NCI-H774 (cell line): ENCODE measurements at places on chromosomes 5 and 9.
A peak's percentile ranks its signal among the peaks of the same experiment; 100 is the strongest.

DNA sequence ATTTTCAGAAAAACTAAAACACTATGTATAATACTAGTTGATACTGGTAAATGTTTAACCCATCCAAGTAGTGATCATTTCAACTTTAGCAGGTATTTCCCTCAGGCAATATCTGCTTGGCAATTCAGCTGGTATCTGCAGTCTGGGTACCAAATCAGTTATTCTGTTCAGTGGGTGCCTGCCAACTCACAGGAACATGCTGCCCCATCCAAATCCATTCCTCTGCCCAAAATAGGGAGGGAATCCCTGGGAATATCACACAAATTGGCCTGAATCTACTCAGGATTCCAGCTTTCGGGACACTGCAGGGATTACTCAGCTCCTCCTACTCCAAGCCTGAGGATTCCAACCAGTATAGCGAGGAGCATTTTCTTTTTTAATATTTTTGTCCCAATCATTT, 61.7 kb upstream of the PDE4D start:
- no peak for DNase-seq

DNA sequence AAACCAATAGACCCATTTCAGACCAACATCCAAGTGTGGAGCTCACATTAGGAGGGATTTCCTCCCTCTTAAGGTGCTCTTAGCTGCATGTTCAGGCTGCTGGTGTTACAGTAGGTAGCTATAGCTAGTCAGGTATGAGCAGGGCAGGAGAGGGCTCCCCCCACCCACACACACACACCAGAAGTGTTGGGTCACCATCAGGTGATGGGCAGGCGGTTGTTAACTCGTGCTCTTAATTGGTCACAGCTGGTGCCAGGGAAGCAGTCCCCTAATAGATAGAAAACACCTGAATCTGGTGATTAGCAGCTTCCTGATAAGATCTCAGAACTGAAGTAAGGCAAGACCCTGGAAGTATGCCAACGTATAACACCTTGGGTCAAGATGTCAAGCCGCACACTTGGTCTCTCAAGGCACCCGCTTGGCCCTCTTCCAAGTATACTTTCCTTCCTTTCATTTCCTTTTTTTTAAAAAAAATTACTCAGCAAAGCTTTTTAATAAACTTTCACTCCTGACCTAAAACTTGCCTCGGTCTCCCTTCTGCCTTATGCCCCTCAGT, 532.4 kb downstream of the DNAH5 start:
- no peak for DNase-seq

GRCh38 chr5:147968855-147969254, 62.5 kb upstream of the C5orf46 start:
- DNase-seq, result no peak

GRCh38 chr9:123359106-123359505, 3.1 kb downstream of the CRB2 start:
- no peak for DNase-seq

DNA sequence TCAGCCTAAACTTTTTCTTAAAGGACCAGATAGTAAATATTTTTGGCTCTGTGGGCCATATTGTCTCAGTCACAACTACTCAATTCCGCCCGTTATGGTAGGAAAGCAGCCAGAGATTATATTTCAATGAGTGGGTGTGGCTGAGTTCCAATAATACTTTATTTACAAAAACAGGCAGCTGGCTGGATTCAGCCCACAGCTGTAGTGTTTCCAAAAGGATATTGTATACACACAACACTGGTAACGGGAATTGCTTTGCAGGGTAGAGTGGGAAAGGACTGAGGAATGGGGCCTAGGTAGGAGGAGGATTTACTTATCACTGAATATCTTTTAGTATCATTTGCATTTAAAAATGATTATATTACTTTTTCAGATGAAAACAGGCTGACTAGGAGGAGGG, 21.0 kb downstream of the GCNT4 start:
- DNase-seq, result no peak

GRCh38 chr5:149632311-149633251, 51.3 kb downstream of the ARHGEF37 start:
- DNase-seq, result no peak

- DNase-seq, result peak; percentile 51
Measured at GRCh38 chr9:4984171-4984620, 876 bp upstream of the JAK2 start.

- DNase-seq, result no peak
Measured at GRCh38 chr9:125180876-125181275, 8.7 kb downstream of the PPP6C start.

DNA sequence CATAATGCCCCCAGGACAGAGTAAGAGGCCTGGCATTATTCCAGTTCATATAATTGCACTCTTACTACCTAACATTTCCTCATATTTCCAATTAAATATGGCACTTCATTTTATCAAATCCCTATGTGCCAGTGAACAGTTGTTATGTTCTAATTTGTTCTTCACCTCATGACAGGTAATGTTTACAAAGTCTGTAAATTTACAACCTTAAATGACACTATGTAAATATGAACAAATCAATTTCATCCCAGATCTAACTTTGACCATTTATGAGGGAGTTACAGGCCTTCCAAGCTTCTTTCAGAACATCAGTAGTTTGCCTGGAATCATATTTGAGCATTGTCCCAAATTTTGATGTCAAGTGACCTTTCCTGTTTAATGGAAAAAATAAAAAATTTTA, 592.6 kb upstream of the CDH6 start:
- DNase-seq, result no peak

GRCh38 chr9:6931913-6932312, 174.1 kb downstream of the KDM4C start:
- no peak for DNase-seq

DNA sequence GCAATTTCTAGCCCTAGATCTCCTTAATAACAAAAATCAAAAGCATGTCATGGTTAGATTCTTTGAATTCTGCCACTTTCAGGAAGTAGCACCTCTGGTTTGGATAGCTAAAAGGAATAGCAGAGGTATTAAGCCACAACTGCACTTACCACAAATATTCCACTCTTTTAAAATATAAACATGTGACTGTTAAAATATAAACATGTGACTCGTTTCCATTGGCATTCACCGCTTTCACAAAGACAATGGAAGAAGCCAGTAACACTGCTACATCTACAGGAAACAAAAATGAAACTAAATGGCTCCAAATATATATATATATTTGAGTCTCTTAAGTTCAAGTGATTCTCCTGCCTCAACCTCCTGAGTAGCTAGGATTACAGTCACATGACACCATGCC, 222.9 kb downstream of the ARL15 start:
- no peak for DNase-seq

- DNase-seq, result no peak
Measured at GRCh38 chr9:33239921-33240320, at the start of gene SPINK4. Gene SPINK4, plus strand, starts transcription at chr9:33240167. Its CDS starts 42 bp downstream, at chr9:33240209.

DNA sequence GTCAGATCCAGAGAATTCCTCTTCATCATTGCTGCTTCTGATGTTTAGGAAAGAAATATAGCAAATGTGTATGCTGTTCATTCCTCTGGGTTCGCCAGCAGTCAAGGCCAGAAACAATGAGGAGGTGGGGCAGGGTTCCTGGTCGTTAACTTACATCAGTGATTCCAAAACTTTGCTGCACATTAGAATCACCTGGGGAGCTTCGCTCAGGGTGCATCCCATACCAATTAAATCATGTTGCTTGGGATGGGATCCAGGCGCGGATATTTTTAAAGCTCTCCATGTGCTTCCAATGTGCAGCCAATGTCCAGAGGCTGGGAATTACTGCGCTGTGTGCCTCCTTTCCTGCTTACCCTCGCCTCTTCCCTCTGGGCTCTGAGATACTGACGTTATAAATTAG, 227.9 kb upstream of the KLF9 start:
- no peak for DNase-seq

DNA sequence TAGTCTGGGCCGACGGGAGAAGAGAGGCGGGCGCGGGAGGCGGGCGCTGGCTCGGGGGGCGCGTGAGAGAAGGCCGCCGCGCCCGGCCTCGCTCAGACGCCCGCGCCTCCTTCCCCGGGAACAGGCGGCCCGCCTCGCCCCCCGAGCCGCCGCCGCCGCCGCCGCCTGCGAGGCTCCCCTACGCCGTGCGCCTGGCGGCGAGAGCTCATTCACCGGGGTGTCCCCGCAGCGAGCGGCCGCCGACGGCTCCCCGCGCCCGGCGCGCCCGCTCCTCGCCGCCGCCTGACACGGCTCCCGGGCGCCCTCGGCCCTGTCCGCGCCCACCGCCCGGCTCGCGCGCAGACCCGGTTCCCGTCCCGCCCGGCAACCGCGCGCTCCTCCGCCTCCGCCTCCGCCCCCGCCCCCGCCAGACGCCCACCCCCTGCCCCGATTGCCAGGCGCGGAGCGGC, at the start of gene GNAQ:
TSS of gene GNAQ (minus strand) at position 368 of the 449 bp plus-strand sequence. CDS start 576 bp downstream, outside the sequence.
- DNase-seq, result no peak

DNA sequence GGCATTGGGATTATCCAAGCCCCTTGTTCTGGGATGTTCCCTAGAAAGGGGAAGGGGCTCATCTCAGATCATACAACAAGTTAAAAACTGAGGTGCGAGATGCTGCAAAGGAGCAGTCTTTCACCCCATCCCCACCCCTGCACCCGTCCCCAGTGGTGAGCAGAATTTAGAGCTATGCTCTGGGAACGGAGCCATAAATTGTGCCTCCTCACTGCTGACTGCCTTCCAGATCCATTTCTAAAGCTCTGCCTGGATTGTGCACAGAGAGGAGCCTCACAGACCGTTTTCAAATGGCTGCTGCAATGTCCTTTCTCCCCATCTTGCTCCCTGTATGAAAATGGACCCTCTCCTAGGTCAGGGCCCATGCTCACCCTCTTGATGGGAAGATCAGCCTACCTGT, 8.3 kb downstream of the SLC25A48 start:
- DNase-seq, result no peak

- peak; percentile 11 for DNase-seq
Measured at GRCh38 chr5:64147849-64148441, 17.7 kb upstream of the RNF180 start.

GRCh38 chr5:84393969-84394368, 9.3 kb upstream of the EDIL3 start:
- no peak for DNase-seq

DNA sequence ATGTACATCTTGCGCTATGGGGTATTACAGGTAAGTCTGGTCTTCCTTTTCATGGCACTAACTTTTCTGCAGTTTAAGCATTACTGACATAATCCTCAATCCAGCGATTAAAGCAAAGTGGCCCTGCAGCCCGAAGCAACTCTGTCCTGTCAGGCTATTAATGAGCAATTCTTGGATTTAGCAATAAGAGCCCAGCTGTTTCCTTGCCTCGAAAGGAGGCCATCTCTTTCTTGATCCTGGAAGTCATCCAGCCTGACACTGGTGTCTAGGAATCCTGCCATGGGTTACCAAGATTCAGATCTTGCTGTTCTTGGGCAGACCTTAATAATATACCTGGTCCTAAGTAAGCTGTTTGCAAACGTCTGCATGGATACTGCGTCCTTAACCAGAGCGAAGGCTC, 102.0 kb downstream of the RFK start:
- no peak for DNase-seq

DNA sequence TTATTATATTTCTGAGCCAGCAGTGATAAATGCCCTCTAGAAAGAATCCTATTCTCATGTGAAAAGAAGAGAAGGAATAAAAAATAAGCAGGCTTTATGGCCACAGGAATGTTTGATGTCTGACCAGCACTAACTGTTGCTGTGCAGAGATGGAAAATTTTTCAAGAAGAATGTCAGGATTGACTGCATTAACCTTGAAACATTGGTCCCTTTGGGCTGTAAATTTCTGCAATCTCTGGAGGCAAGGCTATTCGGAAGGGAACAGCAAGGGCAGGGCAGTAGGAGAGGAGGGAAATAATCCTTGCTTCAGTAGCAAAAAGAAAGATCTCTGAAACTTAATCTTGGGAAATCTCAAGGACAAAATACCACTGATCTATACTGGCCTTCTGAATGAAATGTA, 415.2 kb downstream of the DNAH5 start:
- DNase-seq, result no peak

GRCh38 chr5:43601454-43602260, 1.3 kb upstream of the NNT start:
- peak; percentile 31 for DNase-seq

GRCh38 chr5:153367466-153367865, 123.0 kb upstream of the GRIA1 start:
- DNase-seq, result no peak

- no peak for DNase-seq
Measured at GRCh38 chr9:80646211-80646610, 1043.1 kb downstream of the TLE1 start.

- DNase-seq, result no peak
Measured at GRCh38 chr9:72361217-72361616, 3.8 kb downstream of the ZFAND5 start.

GRCh38 chr5:30968971-30969370, 224.5 kb upstream of the CDH6 start:
- DNase-seq, result no peak

DNA sequence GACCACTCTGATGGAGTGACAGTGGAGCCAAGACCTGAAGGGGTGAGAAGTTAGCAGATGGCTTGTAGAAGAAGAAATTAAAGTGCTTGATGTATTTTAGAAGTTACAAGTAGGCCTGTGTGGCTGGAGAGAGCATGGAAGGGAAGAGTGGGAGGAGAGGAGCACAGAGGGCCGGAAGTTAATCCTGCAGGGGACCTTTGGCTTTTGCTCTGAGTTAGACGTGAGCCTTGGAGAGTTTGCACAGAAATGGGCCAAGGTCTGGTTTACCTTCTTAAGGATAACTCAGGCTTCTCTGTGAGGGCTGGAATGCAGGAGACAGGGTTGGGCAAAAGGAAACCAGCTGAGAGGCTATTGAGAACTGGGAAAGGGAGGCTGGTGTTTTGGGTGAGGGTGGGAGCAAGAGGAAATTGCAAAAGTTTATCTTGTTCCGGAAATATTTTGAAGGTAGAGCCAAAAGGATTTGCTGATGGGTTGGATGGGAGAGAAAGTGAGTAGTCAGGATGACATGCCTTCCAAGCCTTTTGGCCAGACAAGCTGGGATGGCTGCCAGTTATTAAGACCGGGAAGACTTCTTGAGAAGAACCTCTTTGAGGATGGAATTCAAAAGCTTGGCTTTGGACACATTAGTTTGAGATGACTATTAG, 17.5 kb upstream of the F2RL1 start:
- DNase-seq, result no peak

DNA sequence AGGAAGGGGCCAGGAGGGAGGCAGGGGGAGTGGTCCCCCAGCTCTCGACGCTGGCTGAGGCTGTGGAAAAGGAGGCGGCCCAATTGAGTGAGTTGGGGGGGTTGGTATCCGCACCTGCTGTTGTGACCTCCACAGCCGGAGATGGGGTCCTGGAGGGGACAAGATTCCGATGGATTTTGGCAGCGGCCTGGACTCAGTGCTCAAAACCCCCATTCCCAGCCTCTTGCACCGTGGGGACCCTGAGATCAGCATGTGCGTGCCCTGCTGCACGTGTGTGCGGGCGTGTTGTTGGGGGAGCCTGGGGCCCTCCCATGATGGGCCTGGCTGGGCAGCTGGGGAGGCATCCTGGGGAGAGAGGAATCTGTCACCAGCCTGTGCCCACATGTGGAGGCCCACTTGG, 15.0 kb downstream of the CNTFR start:
- no peak for DNase-seq

- peak; percentile 7 for DNase-seq
Measured at GRCh38 chr9:109923471-109923760, 143.4 kb downstream of the PALM2AKAP2 start.

- DNase-seq, result no peak
Measured at GRCh38 chr5:33381243-33381642, 59.5 kb upstream of the TARS1 start.
